ENCODE measurements at places on chromosomes 7 and 10.

DNA sequence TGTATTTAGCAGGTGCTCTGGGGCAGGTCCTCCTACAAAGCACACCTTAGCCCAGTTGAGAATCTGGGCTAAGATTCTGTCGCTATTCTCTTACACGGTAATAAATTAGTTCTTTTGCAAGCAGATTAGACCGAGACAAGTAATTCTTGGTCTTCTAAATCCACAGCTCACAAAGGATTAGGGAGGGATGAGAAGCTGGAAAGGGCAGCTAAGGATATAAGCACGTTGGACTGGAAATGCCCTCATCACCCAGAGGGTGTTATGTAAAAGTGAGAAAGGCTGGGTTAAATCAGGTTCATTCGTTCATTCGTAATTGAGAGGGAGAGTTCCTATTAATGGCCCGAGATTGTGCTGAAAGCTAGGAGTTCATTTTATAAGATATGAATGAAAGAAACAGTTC, 41.8 kb downstream of the PFKFB3 start:
- no peak for DNase-seq

- no peak for DNase-seq
These were observed 66.0 kb upstream of the FGL2 start for GRCh38 chr7:77265666-77266065.

DNA sequence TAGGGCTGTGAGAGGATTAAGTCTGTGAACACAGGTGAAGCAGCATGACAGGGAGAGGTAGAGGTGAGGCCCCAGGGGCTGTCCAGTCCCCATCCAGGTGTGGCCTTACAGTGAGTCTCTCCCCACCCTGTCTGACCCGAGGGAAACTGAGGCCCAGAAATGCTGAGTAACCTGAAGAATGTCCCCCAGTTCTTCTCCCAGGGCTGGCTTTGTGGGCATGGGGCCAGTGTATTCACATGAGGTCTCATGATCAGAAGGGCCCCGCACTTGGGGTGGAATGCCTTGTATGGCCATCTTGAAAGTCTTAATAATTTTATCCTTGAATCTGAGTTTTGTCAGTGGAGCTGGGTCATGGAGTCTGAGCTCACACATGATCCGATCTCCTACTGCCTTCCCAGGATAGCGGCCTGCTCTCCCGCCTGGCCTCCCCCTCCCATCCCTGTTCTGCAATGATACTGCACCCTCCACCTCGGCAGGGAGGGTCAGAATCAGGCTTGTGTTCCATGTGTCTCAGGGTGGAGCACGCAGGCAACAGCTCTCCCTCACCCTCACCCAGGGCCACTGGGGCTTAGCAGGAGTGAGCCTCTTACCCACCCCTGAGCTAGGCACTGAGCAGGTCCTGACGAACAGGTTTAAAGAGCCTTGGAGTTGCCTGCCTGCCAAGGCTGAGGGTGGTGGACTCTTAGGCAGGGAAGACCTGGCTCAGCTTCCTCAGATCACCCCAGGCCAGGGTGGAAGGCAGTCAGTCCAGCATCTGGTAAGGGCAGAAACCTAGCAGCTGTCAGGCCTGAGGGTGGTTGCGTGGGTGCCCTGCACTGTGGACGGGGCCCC, 41.4 kb upstream of the NPFFR1 start:
- no peak for DNase-seq

DNA sequence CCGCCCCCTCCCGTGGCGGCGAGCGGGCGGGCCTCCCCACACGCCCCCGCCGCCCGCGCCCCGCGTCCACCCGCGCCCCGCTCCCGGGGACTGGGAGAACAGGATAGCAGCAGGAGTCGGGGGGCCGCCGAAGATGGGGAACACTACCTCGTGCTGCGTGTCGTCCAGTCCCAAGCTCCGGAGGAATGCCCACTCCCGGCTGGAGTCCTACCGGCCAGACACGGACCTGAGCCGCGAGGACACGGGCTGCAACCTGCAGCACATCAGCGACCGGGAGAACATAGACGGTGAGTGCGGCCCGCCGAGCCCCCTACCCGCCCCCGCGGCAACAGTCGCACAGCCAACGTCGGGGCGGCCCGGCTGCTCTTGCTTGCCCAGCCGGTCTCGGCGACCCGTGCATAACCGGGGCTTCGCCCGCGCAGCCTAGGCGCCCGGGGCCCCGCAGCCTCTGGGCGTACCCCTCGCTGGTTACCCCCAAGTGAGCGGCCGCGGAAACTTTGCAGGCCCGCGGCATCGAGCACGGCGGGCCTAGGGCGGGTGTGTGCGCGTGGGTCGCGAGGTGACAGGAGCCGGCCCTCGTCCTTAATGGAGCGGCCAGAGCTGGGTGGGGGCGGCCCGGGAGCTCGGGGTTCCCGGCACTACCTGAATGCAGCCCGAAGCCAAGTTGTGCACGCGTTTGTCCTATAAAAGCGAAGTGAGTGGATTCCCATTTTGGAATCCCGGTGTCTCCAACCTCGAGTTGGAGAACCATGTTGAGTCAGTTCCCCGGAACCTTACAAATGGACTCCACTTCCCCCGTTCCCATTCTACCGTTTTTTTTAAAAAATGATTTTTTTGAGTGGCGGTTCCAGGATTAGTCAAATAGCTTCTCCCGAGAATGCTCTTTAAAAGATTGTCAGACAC, 863 bp downstream of the CCNY start:
- peak; percentile 56 for DNase-seq

GRCh38 chr10:34374356-34375045, 440.6 kb downstream of the PARD3 start:
- DNase-seq: no peak

DNA sequence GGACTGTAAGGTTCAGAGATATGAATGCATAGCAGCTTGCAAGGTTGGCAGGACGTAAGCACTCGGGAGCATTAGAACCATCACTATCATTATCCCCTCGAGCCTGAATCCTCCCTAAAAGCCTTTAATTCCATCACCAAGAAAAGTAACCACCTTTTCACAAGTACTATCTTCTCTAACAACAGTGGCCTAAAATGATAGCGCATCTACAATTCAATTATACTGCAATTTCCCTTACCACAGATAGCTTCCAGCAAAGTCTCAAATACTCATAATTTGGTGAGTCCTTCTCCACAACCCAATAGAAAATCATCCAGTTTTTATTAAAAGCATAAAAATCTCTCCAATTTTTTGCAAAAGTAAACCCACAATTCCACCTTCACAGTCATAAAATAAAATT, 42.0 kb downstream of the COL1A2 start:
- no peak for DNase-seq

DNA sequence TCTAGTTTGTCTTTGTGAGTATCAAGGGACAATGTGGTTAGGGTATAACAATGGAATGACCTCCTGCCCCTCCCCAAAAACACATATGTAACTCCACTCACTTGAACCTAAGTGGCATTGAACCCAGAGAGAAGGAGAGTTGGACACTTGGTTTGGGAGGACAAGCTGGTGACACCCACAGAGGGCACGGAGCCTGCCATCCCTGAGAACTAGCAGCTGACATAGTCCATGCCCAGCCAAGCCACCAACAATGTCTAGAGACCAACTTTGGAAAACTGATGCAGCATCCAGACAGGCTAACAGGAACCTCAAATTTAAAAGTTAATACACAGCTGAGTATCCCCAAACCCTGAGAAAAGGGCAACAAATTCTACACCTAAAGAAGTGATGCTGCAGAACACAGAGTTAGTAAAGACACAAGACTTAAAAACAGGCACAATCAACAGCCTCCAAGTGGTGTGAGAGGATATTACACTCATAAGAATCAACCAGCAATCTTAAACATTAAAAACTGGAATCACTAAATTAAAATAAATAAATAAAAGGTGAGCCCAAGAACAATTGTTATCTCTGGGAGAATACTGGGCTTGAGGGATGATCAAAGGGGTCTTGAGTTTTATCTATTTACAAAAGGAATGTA, 27.2 kb downstream of the NUDCD3 start:
- peak; percentile 37 for DNase-seq

- peak; percentile 65 for DNase-seq
These were observed 2.3 kb downstream of the ARHGAP22 start for GRCh38 chr10:48602401-48603135.

DNA sequence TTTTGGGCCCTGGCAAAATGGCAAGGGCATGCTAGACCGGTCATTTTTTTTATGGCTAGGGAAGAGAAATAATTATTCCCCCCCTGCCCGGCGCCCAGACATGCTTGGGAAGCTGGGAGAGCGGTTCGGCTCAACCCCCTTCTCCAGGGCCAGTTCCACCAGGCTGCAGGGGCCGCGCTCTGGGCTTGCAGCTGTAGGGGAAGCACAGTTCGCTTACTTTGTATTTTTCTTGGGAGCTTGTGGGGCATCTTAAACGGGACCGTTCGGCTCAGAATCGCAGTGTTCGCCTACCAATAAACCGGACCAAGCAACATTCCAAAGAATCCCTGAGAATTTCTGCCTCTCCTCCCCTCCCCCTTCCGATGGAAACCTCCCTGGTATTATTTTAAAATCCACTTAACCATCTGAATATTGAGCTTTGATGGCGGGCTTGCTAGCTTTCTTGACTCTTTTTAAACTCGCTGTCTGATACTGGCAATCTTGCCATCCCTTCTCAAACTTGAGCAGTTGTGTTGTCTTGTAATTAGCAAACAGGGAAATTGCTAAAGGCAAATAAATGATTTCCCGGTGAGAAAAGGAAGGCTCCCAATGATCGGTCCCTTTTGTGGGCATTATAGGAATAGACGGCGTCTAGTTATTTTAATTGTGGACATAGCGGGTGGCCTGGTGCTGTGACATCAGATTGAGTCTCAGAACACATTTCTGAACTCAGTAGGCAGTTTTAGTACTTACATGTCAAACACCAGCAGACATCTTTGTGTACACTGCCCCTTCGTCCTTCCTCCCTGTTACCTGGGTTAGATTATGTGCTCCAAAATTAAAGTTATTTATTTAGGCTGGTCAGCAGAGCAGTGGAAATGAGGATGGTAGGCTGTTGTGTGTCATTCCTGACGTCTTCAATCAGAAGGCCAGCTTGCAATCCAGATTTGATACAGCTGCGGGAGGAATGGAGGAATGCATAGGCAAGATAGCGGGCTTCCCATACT, 3.4 kb downstream of the TCF7L2 start:
- no peak for DNase-seq

GRCh38 chr7:117637937-117638336, 158.1 kb downstream of the CFTR start:
- DNase-seq: no peak

GRCh38 chr10:80503584-80504157, 34.0 kb upstream of the SH2D4B start:
- DNase-seq: no peak

- DNase-seq: no peak
These were observed 5.6 kb downstream of the IMPDH1 start for GRCh38 chr7:128404143-128404681.

GRCh38 chr10:125409756-125410155, 249.4 kb upstream of the CTBP2 start:
- DNase-seq: no peak

DNA sequence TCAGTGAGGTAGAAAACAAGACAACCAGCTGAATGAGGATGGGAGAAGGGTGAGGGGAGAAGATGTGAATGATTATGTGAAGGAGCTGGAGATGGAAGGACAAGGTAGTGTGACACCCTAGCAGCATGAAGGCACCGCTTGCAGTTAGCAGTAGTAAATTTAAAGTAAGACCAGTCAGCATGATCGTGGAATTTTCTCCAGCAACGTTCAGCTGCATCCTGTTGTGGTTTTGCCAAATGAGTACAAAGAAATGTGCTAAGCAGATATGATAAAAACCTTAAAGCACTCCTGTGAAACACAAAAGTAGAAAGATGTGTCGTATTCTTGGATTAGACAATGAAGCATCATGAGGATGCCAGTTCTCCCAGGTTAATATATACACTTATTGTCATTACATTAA, 34.1 kb upstream of the IFRD1 start:
- DNase-seq: no peak

DNA sequence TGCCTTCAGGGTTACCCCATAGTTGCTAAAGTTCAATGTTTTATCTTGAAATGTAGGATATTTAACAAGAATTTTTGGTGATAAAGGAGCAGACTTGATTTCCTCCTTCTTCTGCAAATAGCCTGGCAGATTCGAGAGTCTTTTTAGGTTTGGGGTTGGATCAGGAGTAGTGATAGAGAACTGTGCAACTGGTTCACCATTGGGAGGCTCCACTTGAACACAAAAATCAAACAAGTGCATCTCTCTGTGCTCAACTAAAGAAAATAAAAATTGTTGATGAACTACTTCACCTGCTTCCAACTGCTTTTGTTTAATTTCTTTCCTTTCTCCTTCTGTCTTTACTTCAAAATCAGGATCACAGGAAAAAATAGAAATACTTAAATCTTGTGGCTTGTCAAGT, 58.5 kb downstream of the MACC1 start:
- DNase-seq: no peak

- no peak for DNase-seq
These were observed 44.1 kb downstream of the PAPSS2 start for GRCh38 chr10:87703771-87704170.

GRCh38 chr7:3143869-3144775, 100.5 kb upstream of the CARD11 start:
- no peak for DNase-seq

GRCh38 chr10:62559481-62560200, 185.5 kb downstream of the ZNF365 start:
- DNase-seq: peak; percentile 22

- DNase-seq: no peak
These were observed 125.8 kb downstream of the DLG5 start for GRCh38 chr10:77800738-77801266.

DNA sequence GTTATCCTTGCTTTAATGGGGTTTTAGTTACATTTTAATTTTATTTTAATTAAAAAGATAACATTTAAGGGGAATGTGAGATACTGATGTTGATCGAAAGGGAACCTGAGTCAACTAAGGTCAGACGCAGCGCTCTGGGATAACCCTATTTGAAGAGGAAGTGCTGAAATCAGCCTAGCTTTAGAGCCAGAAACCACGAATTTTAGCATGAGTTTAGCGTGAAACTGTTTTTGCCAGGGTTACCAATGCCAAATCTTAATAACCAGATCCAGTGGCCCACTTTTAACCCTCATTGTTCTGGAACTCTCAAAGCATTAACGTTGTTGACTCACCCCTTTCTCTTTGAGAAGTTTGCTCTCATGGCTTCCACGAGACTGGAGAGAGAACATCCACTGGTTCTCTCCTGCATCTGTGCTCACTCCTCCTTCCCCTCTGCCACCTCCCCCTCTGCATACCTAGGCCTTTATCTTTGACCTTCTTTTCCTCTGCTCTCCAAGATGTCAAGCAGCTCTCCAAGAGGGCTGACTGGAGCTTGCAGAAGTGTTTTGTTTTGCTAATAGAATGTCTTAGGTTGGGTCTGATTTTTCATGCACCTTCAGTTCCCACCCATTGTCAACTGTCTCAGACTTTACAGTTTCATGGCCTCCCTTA, 198.3 kb upstream of the CELF2 start:
- no peak for DNase-seq

GRCh38 chr10:112984756-112985155, 34.7 kb downstream of the TCF7L2 start:
- no peak for DNase-seq

GRCh38 chr7:151780631-151781030, 96.3 kb downstream of the PRKAG2 start:
- no peak for DNase-seq

GRCh38 chr7:66313886-66314568, 108.9 kb downstream of the TPST1 start:
- no peak for DNase-seq

All from GM03348 (cell line).